ENCODE measurements at places on chromosomes 11 and 22. TPM values are rescaled to one million over a fixed set of nuclear protein-coding genes. Genes with fewer than 3 reads are reported as not detected.

DNA sequence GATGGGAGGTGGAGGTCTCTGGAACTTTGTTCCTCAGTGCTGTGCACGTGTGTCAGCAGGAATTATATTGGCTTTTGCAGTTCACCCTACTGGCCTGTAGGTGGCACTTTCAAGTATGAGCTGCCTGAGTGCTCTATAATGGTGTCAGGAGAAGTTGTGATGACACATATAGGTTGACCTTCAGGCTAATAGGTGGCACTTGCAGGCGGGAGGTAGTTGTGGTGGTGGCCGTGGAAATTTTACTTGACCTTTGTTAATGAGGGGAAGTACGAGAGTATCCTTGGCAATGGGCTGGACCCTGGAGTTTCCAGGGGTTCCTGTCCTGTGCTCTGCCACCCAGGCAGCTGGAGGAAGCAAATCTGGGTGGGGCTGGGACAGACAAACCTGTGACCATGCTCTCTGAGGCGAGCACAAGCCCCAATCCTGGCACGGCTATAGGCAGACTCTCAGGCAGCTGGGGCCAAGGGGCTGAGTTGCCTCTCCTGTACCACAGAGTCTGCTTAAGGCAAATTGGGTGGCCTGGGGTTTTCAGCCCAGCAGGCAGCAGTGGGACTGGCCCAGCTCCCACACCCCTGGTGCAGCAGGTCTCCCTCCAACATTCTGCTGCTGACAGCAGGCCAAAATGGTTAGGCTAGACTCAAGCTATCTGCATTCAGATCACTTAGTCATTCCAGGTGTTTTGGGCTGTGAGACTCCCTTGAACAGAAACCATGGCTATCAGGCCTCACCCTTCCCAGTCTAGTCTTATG is 147.5 kb upstream of the CTSC start:
- H3K27ac ChIP-seq: no peak overlapping the region
- H3K27me3 ChIP-seq: no peaks in the 10 kb centered on the region
- no peak overlapping the region for H3K4me3 ChIP-seq

DNA sequence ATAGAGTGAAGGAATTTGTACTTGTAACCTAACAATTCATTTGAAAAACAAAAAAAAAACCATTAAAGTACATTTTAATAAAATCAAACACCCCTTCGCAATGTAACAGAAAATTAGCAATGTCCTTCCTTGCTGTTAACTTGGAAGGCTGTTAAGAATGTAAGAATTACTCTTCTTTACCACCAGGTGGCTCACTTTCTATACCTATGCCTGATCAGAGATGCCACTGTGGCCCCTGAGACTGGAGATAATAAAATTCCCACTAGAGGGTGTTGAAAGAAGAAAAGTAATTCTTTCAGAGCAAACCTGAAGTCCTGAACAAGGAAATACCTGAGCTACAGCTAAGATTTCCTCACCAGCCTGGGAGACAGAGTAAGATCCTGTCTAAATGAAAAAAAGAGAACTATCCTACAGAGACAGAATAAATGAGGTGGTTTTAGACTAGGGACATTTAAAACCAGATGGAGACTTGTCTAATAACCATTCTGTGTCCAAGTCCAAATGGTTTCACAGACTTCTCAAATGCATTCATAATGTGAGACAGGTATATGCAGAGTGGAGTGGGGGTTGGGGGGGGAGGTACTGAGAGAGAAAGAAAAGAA is 1089.3 kb downstream of the FAM181B start:
- no peaks in the 10 kb centered on the region for H3K4me1 ChIP-seq
- H3K27ac ChIP-seq: no peak overlapping the region
- DNase-seq: no peak
- H3K36me3 ChIP-seq: no peaks in the 10 kb centered on the region
- no peak overlapping the region for H3K4me3 ChIP-seq

GRCh38 chr11:7057641-7058040 is 31.2 kb upstream of the RBMXL2 start:
- H3K4me3 ChIP-seq: no peak overlapping the region
- H3K4me1 ChIP-seq: no peaks in the 10 kb centered on the region
- no peaks in the 10 kb centered on the region for H3K27me3 ChIP-seq
- H3K27ac ChIP-seq: no peak overlapping the region
- no peak for DNase-seq

GRCh38 chr11:76764941-76765665 is 18.1 kb upstream of the TSKU start:
- no peak overlapping the region for H3K4me3 ChIP-seq
- H3K27ac ChIP-seq: no peak overlapping the region
- no peaks in the 10 kb centered on the region for H3K36me3 ChIP-seq
- peaks cover 24% of the 10 kb centered on the region for H3K4me1 ChIP-seq
- DNase-seq: no peak

The NUCB2 gene
- 70.7 TPM for total RNA-seq

DNA sequence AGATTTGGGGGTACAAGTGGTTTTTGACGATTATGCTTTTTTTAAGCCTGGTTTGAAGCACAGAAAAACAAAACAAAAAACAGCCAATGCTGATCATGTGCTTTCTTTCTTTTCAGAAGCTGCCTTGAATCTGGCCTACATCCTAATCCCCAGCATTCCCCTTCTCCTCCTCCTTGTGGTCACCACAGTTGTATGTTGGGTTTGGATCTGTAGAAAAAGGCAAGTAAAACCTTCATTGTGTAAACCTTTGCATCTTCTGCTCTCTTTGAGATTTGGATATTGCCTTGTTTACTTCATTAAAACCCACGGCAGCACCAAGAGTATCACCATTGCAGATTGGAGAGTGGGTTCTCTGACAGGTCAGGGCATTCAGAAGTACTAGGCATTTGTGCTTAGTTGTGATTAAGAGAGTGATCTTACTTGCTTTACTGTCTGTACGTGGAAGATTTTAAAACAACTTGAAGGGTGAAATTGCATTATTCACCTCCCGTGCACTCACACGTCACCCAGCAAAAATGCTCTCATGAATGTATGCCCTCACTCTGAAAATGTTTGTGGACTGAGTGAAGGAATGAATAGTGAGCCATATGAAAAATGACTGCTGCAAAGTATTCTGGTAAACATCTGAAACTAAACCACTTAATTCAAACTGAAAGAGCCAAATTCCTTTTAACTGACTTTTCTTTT is 17.0 kb downstream of the LAYN start:
- H3K27me3 ChIP-seq: no peaks in the 10 kb centered on the region
- no peak overlapping the region for H3K4me3 ChIP-seq
- H3K27ac ChIP-seq: no peak overlapping the region
- H3K4me1 ChIP-seq: no peaks in the 10 kb centered on the region
- no peak for DNase-seq

The OR9Q1 gene
- not detected for total RNA-seq

The KCNK4 gene
- total RNA-seq: 0.30 TPM

GRCh38 chr22:20402960-20403778 is 9.2 kb downstream of the ZNF74 start:
- no peaks in the 10 kb centered on the region for H3K27me3 ChIP-seq
- H3K4me1 ChIP-seq: peaks cover 35% of the 10 kb centered on the region
- H3K4me3 ChIP-seq: no peak overlapping the region

- H3K27me3 ChIP-seq: no peaks in the 10 kb centered on the region
- H3K4me3 ChIP-seq: no peak overlapping the region
- H3K36me3 ChIP-seq: peaks cover 42% of the 10 kb centered on the region
- no peak for DNase-seq
- H3K27ac ChIP-seq: no peak overlapping the region
These were observed 6.2 kb downstream of the YDJC start for GRCh38 chr22:21623648-21623970.

- no peaks in the 10 kb centered on the region for H3K27me3 ChIP-seq
- no peaks in the 10 kb centered on the region for H3K36me3 ChIP-seq
- H3K4me3 ChIP-seq: no peak overlapping the region
- no peak overlapping the region for H3K27ac ChIP-seq
- no peak for DNase-seq
- H3K4me1 ChIP-seq: no peaks in the 10 kb centered on the region
These were observed 74.6 kb downstream of the MYO18B start for GRCh38 chr22:25816522-25817059.

DNA sequence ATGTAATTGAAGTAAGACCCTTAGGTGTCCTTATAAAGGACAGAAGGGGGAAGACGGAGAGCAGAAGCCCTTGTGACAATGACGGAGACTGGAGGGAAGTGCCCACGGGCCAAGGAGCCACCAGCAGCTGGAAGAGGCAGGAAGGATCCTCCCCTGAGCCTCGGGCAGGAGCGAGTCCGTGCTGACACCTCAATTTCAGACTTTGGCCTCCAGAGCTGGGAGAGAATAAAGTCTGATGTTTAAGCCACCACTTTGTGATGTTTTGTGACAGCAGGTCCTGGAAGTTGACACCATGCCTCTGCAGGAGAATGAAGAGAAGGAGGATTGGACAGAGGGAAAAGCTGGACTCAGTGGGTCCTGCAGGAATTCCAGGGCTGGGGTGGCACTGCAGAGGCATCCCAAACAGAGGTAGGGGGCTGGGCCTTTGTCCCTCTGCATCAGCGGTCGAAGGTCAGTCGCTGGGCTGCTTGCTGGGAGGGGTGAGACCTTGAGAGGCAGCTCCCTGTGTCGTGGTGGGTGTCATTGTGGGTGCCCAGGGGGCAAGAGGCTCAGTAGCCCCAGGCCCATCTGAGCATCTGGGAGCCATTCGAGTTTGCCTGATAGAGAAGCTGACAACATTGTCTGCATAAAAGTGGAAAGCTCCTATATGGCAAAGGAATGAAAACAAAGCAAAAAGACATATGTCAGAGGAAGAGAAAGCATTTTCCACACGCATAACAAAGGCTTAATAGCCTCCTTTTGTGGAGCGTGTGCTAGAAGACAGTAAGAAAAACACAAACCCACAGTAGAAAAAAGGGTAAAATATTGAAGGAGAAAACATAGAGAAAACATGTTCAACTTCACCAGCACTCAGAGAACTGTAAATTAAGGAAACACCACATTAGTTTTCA is 68.8 kb downstream of the RTL6 start:
- H3K4me1 ChIP-seq: no peaks in the 10 kb centered on the region
- no peaks in the 10 kb centered on the region for H3K27me3 ChIP-seq
- no peak overlapping the region for H3K4me3 ChIP-seq
- H3K27ac ChIP-seq: no peak overlapping the region
- no peak for DNase-seq

- no peak overlapping the region for H3K4me3 ChIP-seq
- no peaks in the 10 kb centered on the region for H3K36me3 ChIP-seq
- no peaks in the 10 kb centered on the region for H3K27me3 ChIP-seq
- H3K4me1 ChIP-seq: peaks cover 16% of the 10 kb centered on the region
- no peak overlapping the region for H3K27ac ChIP-seq
- DNase-seq: no peak
These were observed 205.1 kb upstream of the CADM1 start for GRCh38 chr11:115709297-115709696.

DNA sequence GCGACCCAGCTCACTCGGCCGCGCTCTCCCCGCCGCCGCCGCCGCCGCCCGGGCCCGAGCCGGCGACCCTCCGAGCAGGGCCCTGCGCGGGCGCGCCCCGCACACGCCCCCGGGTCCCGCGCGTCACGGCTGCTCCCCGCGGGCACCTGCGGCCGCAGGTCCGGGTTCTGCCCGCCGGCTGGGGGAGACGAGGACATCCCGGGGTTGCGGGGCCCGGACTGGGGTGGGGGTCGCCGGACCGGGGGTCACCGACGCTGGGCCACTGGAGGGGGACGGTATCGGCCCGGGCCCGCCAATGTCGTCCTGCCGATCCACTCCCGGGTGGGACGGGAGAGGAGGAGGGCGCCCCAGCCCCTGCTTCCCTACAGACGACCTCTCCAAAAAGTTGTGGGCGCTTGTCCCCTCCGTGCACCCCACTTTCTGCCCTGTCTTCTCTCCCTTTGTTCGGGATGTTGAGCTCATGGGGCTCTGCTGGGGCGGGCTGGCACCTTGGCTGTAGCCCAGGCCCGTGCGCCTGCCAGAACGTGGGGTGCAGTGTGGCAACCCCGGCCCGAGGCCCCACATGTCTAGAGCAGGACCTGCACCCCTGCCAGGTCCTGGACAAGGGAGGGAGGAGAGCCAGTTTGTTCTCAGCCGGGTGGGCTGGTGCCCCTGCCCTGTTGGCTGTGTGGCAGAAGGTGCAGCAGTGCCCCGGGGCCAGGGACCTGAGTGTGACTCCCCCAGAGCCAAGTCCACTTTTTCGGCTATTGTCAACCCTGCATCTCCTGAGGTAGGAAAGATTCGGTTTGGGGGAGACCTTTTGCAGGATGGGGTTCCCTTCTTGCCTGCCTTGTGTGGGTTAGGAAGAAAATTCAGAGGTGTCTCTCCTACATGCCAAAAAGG is 40.2 kb upstream of the CELSR1 start:
- H3K27me3 ChIP-seq: no peaks in the 10 kb centered on the region
- H3K27ac ChIP-seq: no peak overlapping the region
- H3K36me3 ChIP-seq: no peaks in the 10 kb centered on the region
- DNase-seq: no peak

The TBX1 gene
- total RNA-seq: 2.0 TPM

- H3K4me1 ChIP-seq: no peaks in the 10 kb centered on the region
- H3K27ac ChIP-seq: no peak overlapping the region
- no peaks in the 10 kb centered on the region for H3K27me3 ChIP-seq
- DNase-seq: no peak
- H3K4me3 ChIP-seq: no peak overlapping the region
These were observed 7.5 kb downstream of the DERL3 start for GRCh38 chr22:23831261-23831660.

DNA sequence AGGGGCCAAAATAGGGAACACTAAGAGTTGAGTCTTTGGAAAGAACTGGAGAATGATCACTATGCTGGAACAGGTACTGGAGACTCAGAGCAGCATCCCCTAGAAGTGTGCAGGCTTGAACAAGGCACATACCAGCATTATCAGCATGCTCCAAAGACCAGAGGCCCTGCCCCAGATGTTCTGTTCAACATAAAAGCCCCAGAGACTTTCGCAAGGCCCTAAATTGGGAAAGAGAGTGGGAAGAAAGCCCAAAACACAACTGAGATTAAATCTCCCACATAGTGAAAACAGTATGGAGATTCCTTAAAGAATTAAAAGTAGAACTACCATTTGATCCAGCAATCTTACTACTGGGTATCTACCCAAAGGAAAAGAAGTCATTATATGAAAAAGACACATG is 9.4 kb downstream of the CNGA4 start:
- no peaks in the 10 kb centered on the region for H3K36me3 ChIP-seq
- H3K27me3 ChIP-seq: no peaks in the 10 kb centered on the region
- H3K4me3 ChIP-seq: no peak overlapping the region

The TRAF6 gene
- 43.3 TPM for total RNA-seq

The MPEG1 gene
- 11.1 TPM for total RNA-seq

- no peak overlapping the region for H3K4me3 ChIP-seq
- H3K27ac ChIP-seq: no peak overlapping the region
- H3K27me3 ChIP-seq: no peaks in the 10 kb centered on the region
- no peaks in the 10 kb centered on the region for H3K4me1 ChIP-seq
- no peak for DNase-seq
- H3K36me3 ChIP-seq: no peaks in the 10 kb centered on the region
These were observed 93.2 kb downstream of the NECTIN1 start for GRCh38 chr11:119635776-119636175.

The CCDC15 gene
- total RNA-seq: 4.7 TPM

DNA sequence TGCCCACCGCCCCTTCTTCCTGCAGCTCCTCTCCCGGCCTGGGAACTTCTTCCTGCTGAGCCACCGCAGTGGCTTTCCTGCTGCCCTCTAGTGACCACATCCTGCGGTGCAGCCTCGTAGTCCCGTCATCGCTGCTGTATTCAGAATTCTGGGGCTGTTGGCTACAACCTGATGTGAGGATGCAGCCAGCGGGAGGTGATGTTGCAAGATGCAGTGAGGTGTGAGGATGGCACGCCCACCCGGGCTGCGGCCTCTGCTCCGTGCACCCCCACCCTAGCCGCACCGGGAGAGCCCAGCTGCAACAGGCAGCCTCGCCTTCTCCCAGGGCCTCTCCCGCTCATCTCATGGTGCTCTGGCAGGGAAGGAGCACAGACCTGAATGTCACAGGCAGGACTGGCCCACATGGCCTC is 10.1 kb downstream of the CHST1 start:
- H3K4me3 ChIP-seq: no peak overlapping the region
- no peak overlapping the region for H3K27ac ChIP-seq
- peaks cover 2% of the 10 kb centered on the region for H3K27me3 ChIP-seq
- H3K4me1 ChIP-seq: peaks cover 18% of the 10 kb centered on the region
- DNase-seq: peak; percentile 39

All from natural killer cell (primary cell).